ENCODE measurements at places on chromosomes 11 and 22. TPM values are rescaled to one million over a fixed set of nuclear protein-coding genes. Genes with fewer than 3 reads are reported as not detected.

The INSC gene
- not detected for total RNA-seq

The SERPING1 gene
- 2.0 TPM for total RNA-seq

GRCh38 chr11:34034053-34034452 is 17.5 kb upstream of the CAPRIN1 start:
- H3K4me3 ChIP-seq = no peak overlapping the region
- peaks cover 7% of the 10 kb centered on the region for H3K4me1 ChIP-seq
- H3K27ac ChIP-seq = no peak overlapping the region
- no peak for DNase-seq
- H3K27me3 ChIP-seq = no peaks in the 10 kb centered on the region
- H3K36me3 ChIP-seq = no peaks in the 10 kb centered on the region

- H3K36me3 ChIP-seq = peaks cover 2% of the 10 kb centered on the region
- H3K4me3 ChIP-seq = no peak overlapping the region
- no peaks in the 10 kb centered on the region for H3K27me3 ChIP-seq
- no peak overlapping the region for H3K27ac ChIP-seq
- H3K4me1 ChIP-seq = peaks cover 7% of the 10 kb centered on the region
These were observed 22.0 kb downstream of the RSPH14 start for GRCh38 chr22:23119494-23120414.

- H3K36me3 ChIP-seq = no peaks in the 10 kb centered on the region
- peaks cover 21% of the 10 kb centered on the region for H3K27me3 ChIP-seq
- no peak for DNase-seq
- no peaks in the 10 kb centered on the region for H3K4me1 ChIP-seq
- H3K4me3 ChIP-seq = no peak overlapping the region
These were observed 965 bp downstream of the OSBPL5 start for GRCh38 chr11:3164138-3164551.

GRCh38 chr11:75311858-75312288 is 39.6 kb downstream of the ARRB1 start:
- peaks cover 2% of the 10 kb centered on the region for H3K36me3 ChIP-seq
- DNase-seq = no peak
- peaks cover 43% of the 10 kb centered on the region for H3K4me1 ChIP-seq
- H3K27me3 ChIP-seq = no peaks in the 10 kb centered on the region
- H3K27ac ChIP-seq = no peak overlapping the region

Measured in HepG2 (cell line).